Cortex of kidney (tissue), 1 donor: ENCODE measurements at places on chromosomes 4 and X.

GRCh38 chr4:23594125-23594524, 295.7 kb downstream of the PPARGC1A start:
- no peak for DNase-seq

GRCh38 chr4:1500231-1500965, 94.2 kb upstream of the NKX1-1 start:
- DNase-seq: no peak

DNA sequence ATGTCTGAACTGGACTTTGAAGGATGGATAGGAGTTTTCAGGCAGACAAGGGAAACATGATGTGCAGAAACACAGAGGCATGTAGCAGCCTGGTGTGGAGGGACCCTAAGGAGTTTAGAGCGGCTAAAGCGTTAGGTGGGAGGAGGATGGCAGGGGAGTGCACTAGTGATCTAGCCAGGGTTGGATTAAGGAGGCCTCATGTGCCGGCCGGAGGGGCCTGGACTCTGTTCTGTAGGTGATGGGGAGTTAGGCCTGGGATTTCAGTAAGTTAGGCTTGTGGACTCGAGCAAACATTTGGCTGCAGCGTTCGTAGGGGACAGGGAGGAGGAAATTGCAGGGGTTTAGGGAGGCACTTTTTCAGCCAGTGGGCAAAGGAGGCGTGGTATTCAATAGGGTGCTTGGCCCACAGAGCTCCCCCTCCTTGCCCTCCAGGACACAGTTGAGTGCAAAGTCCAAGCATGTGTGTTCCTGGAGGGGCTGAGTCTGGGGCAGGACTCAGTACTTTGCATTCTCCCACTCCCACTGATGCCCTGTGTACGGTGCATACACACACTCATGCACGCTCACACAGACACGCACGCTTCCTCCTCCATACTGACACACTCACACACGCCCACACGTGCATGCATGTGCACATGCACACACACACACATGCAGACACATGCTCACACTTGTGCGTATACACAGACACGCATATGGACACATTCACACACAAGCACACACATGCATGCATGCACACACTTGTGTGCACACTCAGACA, 18.6 kb downstream of the PSAPL1 start:
- no peak for DNase-seq

DNA sequence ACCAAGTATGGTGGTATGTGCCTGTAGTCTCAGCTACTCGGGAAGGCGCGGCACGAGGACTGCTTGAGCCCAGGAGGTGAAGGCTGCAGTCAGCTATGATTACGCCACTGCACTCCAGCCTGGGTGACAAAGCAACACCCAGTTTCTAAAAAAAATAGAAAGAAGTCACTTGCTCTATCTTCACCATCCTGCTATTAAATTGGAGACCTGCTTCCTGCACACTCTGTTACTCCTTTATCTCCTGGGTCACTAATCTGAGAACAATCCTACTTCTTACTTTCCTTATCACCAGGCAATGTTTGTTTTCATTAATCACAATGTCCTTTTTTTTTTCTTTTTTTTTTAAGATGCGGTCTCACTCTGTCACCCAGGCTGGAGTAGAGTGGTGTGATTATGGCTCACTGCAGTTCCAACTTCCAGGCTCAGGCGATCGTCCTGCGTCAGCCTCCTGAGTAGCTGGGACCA, 16.2 kb downstream of the PRKX start:
- no peak for DNase-seq

DNA sequence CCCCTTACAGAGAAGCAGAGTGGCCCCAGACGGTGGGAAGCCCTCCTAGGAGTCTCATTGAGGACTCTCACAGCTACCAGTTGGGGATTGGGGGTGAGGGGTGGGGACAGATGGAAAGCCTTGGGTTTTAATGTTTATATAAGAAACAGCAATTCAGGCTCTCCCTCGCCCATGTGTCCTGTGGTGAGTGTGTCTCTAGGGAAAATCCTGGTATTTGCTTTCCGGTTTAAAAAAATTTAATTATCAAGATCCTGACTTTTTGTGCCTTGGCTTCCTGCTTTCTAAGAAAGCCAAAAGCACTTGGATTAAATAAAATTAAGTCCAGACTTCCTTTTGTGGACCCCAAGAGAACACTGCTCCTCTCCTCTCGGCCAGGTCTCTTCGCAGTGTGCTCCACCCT, 93.8 kb downstream of the SOWAHB start:
- DNase-seq: no peak

GRCh38 chr4:108533245-108533844, 87.0 kb upstream of the RPL34 start:
- no peak for DNase-seq

DNA sequence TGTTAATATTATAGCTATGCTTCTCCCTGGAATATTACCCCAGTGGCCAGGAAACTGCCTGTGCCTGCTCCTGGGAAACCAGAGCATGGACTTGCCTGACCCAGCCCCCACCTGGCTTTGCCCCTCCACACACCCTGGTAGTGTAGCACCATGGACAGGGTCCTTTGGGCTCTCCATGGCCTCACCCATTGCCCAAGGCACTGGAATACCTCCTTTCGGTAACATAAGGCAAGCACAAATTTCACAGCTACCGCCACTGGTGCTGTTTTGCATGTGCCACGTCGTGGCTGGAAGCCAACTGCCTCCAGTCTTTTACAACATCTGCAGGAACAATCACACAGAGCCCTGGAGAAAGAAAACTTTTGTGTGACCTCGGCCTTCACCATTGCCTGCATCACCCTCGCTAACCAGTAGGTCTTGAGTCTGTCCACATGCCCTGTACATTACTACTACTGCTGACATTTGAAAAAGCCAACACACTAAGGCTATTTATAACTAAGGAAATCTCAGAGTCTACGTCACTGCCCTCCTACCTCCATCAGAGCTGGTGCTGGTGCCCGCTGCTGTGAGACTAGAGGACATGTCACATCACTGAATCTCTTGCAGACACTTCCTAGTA, 47.7 kb downstream of the HPGD start:
- DNase-seq: no peak

DNA sequence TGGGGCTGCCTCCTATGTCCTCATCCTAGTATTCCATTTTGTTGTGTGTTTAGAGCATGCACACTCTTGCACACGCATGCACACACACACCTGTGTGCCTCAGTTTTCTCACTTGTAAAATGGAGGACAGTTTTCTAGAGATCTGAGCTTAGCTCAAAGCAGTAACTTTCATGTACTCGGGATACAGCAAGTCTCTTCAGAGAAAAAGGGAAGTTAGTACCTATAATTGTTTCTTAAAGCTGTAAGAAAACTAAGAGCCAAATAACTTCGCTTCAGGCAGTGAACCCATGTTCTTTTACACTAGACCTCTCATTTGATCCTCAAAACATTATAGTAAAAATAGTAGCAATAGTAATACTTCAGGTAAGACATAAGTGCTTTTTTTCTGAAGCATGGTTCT, 49.6 kb downstream of the KIT start:
- DNase-seq: no peak

GRCh38 chr4:127448986-127449385, 183.8 kb upstream of the INTU start:
- DNase-seq: no peak

GRCh38 chr4:186688150-186688943, 35.3 kb downstream of the FAT1 start:
- DNase-seq: no peak

- DNase-seq: no peak
Observed at GRCh38 chr4:52019936-52020657, at the start of gene LRRC66. Gene LRRC66, minus strand, starts transcription at chr4:52020363. Its CDS starts 2,750 bp downstream, at chr4:52017613.

DNA sequence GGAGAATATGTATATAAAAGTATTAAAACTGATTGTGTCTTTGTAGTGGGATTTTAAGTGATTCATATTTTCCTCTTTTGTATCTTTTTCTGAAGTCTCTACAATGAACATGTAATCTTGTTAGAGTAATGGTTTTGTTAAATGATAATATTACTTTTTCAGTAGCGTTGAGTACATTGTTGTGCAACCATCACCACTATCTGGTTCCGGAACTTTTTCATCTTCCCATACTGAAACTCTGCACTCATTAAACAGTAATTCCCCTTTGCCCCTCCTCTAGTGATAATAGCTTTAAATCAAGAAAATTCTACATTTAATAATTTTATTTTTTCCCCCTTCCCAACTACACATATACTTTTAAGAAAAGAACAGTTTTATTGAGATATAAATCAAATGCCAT, 23.3 kb downstream of the SHROOM3 start:
- no peak for DNase-seq

GRCh38 chr4:183848805-183849204, 56.3 kb upstream of the STOX2 start:
- no peak for DNase-seq

DNA sequence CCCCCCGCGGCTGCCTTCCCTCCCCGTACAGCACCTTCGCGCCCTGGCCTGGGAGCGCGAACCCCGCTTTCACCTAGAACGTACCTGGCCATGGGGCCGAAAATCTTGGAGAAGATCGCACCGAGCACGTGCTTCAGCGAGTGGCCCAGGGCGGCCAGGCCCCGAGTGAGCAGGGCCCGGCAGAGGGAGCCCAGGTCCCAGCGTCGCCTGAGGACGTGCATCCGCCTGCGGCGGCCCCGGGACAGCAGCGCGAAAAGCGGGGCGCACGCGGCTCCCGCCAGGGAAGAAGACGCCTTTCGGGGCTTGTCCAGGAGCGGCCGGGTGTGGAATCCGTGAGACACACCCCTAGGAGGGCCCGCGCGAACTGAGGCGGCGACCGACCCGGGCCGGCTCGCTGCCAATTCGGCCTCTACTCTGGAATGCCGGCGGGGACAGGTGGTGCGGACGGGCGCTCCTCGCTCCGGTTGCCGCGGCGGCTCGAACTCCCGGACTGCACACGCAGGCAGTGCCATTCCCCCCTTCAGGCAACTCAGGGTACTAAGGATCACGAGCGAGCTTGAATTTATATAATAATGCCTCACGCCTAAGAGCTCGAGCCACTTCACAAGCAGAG, at the start of gene HS6ST2:
HS6ST2 (minus strand) TSS at position 539 of the 613 bp plus-strand sequence.
- no peak for DNase-seq

GRCh38 chr4:56995525-56995924, 16.8 kb downstream of the POLR2B start:
- no peak for DNase-seq

GRCh38 chrX:35726176-35726575, 72.0 kb upstream of the MAGEB16 start:
- DNase-seq: no peak

DNA sequence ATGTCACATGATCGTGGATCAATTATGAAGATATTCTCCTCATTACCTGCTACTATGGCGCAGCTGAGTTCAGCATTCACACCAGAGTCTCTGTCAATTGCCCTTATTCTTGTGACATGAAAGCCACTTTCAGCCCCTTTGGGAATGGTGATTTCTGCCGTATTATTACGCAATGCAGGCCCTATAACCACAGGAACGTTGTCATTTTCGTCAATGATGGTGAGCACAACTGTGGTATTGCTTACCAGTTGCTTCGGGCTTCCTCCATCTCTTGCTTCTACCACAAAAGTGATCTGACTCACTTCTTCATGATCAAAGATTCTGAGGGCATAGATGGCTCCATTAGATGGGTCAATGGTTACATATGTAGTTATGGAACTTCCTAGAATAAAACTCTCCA, 2.1 kb downstream of the PCDH18 start:
- DNase-seq: no peak

GRCh38 chr4:71186257-71186565, 152.6 kb upstream of the SLC4A4 start:
- no peak for DNase-seq

GRCh38 chrX:14843666-14844065, 29.2 kb downstream of the FANCB start:
- DNase-seq: no peak

GRCh38 chr4:108109997-108110416, 58.7 kb downstream of the LEF1 start:
- no peak for DNase-seq

- no peak for DNase-seq
Observed at GRCh38 chr4:27702730-27703431, 842.2 kb downstream of the STIM2 start.

- no peak for DNase-seq
Observed at GRCh38 chr4:71382900-71383560, 44.2 kb downstream of the SLC4A4 start.

- DNase-seq: no peak
Observed at GRCh38 chr4:73947239-73947985, 34.4 kb downstream of the PF4 start.

DNA sequence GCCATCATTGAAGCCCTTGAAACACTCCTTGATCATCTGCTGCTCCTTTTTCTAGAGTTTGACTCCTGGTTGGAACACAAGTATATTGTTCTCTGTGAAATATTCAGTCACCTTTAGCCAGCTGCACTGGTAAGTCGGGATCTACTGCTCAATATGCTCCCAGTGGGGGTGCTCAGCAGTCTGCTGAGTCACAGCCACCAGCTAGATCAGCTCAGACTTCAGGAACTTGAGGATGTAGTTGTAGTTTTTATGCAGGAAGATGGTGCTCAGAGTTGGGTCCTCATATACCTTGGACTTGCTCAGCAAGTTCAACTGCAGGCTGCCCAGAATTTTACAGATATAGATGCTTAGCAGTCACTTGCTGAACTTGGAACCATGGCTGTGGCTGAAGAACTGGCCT, 202.5 kb upstream of the RPL34 start:
- no peak for DNase-seq

DNA sequence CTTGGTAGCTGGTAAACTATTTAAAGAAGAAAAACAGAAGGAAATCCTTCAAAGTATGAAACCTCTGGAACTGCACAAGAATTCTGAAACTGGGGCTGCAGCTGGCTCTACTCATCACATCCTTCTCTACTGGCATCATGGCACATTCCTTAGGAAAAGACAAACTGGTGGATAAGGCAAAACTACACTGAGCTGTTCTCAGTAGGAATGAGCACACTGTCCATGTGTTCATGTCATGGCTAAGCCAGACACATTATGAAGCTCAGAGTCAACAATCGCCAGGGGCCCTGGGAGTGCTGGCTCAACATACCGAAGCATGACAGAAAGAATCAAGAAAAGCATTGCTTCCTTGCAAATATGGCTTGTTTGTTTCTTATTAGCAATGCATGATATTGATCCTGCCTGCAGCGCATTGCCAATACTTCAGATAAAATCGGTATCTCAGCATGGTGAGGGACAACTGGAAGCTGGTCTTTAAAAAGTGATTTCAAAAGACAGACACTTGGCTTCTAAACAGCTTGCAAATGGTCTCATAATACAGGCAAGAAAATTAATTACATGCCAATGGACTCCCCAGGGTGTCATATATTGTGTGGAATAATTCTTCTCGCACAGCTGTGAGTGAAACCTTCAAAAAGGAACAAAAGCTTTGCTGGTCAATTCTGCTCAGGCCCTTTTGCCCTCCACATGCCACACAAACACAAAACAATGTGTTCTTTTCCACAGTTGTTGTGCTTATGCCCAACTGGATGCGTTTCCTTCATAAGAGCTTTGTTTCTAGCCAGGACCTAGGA, 300.2 kb upstream of the VCX start:
- no peak for DNase-seq

- no peak for DNase-seq
Observed at GRCh38 chr4:17029432-17029831, 131.0 kb upstream of the LDB2 start.

GRCh38 chr4:76447393-76447851, 12.4 kb downstream of the SHROOM3 start:
- DNase-seq: no peak

DNA sequence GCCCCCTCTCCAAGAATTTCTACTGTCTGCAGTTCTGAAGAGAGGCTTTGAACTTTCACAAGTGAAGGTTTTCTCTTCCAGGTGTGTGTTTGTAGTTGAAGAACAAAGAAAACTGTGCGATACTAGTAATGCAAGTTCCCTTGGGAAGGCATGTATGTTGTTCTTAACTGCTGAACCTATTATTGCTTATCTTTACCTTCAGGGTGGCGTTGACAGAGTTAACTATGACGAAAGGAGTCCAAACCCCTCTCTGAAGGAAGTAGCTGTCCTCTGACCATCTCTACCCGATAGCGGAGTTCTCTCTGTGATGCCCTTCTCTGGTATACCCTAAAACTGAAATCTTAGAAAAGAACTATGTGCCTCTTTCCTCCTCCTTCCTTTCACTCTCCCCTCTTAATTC, 79.9 kb downstream of the TSPAN7 start:
- no peak for DNase-seq
